ENCODE measurements at places on chromosomes 4 and X.

DNA sequence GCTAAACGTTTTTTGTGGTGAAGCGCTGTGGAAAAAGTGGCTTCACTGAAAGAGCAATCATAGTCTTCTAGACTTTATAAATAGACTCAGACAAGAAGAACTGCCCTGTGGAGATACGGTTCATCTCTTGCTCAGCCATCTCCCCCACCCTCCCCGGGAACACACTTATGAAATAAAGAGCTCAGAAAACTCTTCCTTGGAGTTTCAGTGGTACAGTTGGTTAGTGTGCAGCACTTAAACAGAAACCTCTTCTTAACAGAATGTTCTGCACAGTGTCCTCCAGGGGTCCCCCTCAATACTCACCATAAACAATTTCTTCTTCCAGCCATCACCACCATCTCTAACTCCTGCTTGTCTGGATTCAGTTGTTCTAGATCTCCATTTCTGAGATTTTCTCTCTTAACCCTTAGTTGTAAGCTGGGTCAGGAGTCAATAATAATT is 313.0 kb downstream of the ARHGAP10 start:
- no peak for DNase-seq

DNA sequence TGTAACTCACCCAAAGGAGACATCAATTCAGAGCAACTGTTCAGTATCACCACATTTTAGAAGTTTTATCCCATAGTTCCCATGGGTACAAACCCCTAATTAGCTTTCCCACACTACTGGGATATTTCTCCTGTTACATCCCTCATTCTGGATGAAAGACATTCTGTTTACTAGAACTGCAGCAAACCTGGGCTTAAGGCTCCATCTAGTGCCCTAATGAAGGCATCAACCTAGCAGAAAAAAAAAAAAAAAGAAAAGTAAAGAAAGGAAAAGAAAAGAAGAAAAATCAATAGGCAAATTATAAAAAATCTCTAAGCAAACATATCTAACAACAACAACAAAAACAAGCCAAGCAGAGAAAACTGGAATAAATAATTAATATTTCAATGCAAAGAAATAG is 133.7 kb upstream of the CPXCR1 start:
- no peak for DNase-seq

- no peak for DNase-seq
Measured at GRCh38 chr4:100240008-100240407, 49.7 kb upstream of the DDIT4L start.

DNA sequence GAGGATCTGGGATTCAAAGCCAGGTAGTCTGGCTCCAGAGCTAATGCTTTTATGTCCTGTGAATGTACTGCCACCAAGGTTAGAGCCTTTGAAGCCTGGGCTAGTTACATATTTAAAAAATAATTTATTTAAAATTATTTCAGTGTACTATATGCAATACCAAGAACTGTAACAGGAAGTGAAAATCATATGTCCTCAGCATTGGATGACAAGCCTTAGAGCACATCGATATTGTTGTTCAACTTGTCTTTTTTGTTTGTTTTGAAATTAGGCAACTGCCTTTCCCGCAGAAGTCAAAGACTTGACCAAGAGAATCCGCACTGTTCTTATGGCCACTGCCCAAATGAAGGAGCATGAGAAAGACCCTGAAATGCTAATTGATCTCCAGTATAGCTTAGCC is 73.1 kb upstream of the IL13RA1 start:
- no peak for DNase-seq

GRCh38 chr4:24666316-24666715 is 82.0 kb upstream of the DHX15 start:
- DNase-seq, result no peak

- DNase-seq, result no peak
Measured at GRCh38 chr4:34108391-34108790, 2135.9 kb downstream of the ARAP2 start.

GRCh38 chr4:186743261-186743660 is 19.6 kb upstream of the FAT1 start:
- DNase-seq, result no peak
